ENCODE measurements at places on chromosomes 4 and X.
A peak's percentile ranks its signal among the peaks of the same experiment; 100 is the strongest.

DNA sequence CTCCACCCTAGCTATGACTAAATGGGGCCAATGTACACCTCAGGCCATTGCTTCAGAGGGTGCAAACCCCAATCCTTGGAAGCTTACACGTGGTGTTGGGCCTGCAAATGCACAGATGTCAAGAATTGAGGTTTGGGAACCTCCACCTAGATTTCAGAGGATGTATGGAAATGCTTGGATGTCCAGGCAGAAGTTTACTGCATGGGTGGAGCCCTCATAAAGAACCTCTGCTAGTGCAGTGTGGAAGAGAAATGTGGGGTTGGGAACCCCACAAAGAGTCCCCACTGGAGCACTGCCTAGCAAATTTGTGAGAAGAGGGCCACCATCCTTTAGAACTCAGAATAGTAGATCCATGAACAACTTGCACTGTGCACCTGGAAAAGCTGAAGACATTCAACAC lies 284.1 kb downstream of the ANTXR2 start:
- DNase-seq: no peak

DNA sequence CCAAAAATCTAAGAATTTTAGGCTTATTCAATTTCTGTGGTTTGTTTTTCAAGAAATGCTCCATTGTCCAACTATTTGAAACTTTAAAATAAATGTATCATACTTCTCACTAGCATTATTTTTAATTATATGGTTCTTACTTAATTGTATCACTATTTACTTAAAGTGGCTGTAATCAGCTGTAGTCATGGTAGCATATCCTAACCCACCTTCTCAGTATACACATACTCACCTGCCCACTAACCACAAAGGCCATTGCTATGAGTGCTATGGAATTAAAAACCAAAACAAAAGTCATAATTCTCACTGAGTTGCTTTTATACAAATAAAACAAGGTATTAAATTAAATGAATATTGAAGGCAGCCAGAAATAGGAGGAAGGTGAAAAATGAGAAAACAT lies 5.0 kb downstream of the FBXO8 start:
- no peak for DNase-seq

- DNase-seq: no peak
These were observed 9.0 kb upstream of the CHIC2 start for GRCh38 chr4:54073271-54073880.

DNA sequence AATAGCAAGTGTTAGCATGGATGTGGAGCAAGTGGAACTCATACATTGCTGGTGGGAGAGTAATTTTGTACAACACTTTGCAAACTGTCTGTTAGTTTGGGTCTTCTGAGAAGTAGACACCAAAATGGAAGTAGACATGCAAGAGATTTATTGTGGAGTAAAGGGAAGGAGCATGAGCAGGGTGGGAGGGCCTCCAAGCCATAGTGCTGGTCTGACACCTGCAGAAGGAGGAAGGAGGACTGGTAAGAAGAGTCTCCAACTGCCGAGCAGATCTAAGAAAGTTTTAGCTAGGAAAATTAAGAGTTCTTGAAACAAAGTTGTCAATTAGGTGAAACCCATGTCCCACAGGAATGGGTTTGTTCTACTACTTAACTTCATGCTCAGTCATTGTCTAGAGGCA lies 64.0 kb upstream of the DDIT4L start:
- no peak for DNase-seq

- DNase-seq: no peak
These were observed 93.3 kb downstream of the UGT8 start for GRCh38 chr4:114691865-114692264.

GRCh38 chr4:141458501-141458900 lies 177.9 kb upstream of the IL15 start:
- DNase-seq: no peak

DNA sequence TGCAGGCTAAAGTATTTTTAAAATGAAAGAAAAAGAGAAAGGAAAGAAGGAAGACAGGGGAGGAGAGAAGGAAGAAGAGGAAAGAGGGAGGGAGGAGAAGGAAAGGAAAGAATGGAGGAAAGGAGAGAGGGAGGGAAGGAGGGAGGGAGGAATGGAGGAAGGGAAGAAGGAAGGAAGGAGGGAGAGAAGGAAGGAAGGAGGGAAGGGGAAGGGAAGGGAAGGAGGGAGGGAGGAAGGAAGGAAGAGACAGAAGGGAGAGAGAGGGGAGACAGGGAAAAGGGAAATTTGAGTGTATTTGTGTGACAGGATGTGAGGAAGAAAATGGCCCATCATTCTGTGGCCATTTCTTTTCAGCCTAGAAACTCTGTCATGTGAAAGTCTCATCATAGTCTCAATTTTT lies 14.9 kb upstream of the PLAC1 start:
- DNase-seq: no peak

GRCh38 chr4:21380861-21381260 lies 567.7 kb downstream of the KCNIP4 start:
- no peak for DNase-seq

GRCh38 chrX:139881130-139881529 lies 51.7 kb downstream of the ATP11C start:
- DNase-seq: no peak

- DNase-seq: no peak
These were observed 553 bp upstream of the MED28 start for GRCh38 chr4:17613761-17614415.

DNA sequence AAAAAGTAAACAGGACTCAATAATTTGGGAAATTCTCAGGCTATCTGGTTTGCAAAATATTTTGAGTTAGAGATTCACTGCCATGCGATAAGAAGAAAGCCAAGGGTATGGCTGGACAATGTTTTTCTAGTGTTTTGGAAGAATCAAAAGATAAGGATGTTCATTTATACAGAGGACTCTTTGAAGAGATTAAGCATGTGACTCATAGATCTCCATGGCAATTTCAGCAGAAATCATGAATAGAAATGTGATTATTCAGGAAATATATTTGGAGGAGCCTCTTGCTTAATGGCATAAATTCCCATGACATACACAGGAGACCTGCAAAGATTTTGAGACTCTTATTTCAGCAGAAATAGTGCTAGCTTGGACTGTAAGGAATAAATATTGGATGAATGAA lies 16.7 kb upstream of the FRAS1 start:
- no peak for DNase-seq

- DNase-seq: no peak
These were observed 195.3 kb upstream of the ANXA3 start for GRCh38 chr4:78356251-78356786.

- DNase-seq: no peak
These were observed 3.0 kb downstream of the ZNF275 start for GRCh38 chrX:153336988-153337387.

DNA sequence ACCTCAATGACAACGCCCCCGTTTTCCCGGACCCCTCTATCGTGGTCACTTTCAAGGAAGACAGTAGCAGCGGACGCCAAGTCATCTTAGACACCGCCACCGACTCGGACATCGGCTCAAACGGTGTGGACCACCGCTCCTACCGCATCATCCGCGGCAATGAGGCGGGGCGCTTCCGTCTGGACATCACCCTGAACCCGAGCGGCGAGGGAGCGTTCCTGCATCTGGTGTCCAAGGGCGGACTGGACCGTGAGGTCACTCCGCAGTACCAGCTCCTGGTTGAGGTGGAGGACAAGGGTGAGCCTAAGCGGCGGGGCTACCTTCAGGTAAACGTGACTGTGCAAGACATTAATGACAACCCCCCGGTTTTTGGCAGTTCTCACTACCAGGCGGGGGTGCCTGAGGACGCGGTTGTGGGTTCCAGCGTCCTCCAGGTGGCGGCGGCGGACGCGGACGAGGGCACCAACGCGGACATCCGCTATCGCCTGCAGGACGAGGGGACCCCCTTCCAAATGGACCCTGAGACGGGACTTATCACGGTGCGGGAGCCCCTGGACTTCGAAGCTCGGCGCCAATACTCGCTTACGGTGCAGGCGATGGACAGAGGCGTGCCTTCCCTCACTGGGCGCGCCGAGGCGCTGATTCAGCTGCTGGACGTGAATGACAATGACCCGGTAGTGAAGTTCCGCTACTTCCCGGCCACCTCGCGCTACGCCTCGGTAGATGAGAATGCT lies 2.2 kb downstream of the FAT4 start:
- no peak for DNase-seq

DNA sequence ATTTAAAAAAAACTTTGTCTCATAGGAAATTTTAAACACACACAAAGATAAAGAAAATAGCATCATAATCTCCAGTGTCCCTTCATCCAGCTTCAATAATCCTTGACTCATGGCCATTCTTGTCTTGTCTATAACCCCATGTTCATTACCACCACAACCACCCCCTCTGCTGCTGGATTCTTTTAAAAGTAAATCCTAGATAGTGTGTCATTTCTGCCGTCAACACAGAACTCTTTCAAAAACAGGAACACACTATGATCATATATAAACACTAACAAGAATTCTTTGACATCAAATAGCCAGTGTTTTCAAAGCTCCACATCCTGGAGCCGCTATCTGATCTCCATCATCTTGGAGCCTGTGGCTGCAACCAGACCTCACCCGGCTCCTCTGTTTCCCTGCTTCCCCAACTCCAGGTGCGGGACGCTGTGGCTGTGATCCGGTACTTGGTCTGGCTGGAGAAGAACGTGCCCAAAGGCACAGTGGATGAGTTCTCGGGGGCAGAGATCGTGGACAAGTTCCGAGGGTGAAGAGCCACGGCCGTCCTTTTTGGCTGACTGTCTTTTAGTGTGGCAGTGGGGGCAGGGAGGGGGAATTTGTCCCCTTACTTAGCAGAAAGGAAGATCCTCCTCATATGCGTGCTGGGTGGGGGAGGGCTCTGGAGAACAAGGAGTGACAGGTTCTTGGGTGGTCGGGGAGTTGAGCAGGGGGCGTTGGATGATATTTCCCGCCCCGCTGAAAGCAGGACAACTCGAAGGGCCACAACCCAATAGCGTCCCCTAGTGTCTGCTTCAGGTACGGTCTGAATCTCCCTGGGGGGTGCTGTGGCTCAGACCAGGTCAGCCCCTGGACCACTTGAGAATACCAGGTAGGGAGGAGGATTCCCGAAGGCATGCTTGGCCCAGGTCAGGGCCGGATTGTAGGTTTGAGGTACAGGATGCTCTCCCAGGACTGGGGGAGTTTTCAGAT lies 15.6 kb downstream of the XPNPEP2 start:
- DNase-seq: no peak

DNA sequence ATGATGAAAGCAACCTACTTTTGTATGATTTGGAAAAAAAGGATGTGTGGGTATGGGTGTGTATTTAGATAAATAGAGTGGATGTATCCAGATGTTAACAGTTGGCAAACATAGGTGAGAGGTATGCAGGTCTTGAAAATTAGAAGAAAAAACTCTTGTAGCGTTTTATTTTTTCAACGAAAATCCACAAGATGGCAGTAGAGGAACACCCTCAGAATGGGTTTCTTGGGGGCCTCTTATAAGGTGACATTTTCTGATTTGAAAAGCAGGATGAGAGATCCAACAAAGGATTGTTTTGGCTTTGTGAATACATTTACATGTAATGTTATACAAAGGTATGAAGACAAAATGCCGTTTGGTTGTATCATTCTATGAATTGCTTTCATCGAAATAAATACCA lies 68.3 kb downstream of the FMR1NB start:
- peak; percentile 4 for DNase-seq

GRCh38 chr4:108861334-108861733 lies 98.5 kb upstream of the ETNPPL start:
- no peak for DNase-seq

GRCh38 chrX:31461266-31461665 lies 389.4 kb upstream of the FTHL17 start:
- DNase-seq: no peak

DNA sequence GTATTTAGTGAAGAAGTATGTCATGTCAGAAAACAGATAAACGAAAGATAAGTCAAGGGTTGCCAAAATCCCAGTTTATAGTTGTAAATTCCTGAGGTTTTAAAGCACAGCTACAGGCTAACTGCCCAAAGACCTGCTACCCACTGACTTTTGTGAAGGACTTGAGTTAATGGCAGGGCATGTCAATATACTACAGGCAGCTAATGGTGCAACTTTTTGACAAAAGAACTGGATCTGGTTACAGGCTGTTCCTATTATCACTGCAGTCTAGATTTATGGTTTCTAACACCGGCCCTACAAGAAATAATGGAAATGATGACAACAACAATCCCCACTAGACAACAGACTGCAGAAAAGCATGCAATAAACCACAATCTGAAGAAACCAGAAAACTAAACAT lies 6.4 kb downstream of the SCML2 start:
- DNase-seq: peak; percentile 5

DNA sequence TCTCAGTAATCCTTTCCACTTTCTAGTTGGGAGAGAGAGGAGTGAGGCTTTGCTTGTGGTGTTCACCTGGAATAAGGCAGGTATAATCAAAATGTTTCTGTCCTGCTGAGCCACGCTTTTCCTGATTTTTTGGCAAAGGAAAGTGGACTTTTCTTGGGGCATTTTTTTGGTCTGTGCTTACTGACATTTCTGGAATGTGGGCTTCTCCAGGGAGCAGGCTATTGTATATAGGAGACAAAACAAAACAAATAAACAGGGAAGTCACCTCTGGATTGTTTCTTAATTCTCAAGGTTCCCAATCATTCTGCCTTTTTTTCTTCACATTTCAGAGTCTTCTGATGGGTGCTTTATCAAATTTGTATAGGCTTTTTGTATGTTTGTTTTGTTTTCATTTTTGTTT lies 25.7 kb upstream of the RP2 start:
- DNase-seq: no peak

- peak; percentile 36 for DNase-seq
These were observed 26.8 kb downstream of the PRPS1 start for GRCh38 chrX:107654872-107655761.

- DNase-seq: no peak
These were observed 51.4 kb upstream of the PSAPL1 start for GRCh38 chr4:7486101-7486500.

GRCh38 chr4:86543560-86544309 lies 50.4 kb upstream of the PTPN13 start:
- DNase-seq: no peak

- DNase-seq: no peak
These were observed 73.5 kb downstream of the HS3ST1 start for GRCh38 chr4:11355226-11355625.

DNA sequence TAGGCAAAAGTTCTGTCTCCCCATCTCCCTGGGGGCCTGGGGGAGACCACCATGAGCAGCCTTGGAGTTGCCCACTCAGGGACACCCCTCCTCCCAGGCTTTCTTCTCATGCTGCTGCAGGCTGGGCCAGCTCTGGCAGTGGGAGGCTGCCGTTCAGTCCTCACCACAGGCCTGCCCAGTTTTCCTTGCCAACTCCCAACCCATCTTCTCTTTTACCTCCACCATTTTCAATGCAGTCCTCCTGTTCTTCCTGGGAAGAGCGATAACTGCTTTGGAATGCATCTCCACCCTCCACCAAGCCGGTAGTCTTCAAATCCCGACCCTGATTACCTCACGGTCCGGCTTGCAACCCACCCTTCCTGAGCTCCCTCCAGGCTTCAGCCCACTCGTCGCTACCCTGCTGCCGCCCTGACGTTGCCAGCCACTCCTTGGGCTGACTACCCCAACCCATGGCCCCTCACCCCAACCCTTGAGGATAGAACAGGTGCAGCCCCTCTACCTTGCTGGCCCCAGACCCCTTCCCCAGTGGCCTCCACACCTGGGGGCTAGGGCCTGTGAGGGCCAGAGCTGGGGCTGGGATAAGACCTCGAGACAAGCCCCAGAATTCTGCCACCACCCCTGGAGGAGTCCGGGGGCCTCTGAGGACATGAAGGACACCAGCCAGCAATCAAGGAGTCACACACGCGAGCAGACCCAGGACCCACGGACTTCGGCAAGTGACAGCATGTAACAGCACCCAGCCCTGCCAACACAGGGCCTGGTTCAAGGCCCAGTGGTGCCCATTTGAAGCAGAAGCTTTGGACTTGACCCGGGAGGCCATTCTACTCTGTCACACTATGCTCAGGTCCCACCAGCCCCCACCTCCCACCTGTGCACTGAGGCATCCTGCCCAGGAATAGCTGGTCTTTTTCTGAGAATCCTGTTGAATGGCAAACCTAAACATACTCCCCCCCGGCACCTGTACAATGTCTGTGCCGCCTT lies 9.2 kb downstream of the WDR1 start:
- no peak for DNase-seq

All from hematopoietic multipotent progenitor cell (in vitro differentiated cells).